ENCODE measurements at places on chromosomes 16 and 17.

DNA sequence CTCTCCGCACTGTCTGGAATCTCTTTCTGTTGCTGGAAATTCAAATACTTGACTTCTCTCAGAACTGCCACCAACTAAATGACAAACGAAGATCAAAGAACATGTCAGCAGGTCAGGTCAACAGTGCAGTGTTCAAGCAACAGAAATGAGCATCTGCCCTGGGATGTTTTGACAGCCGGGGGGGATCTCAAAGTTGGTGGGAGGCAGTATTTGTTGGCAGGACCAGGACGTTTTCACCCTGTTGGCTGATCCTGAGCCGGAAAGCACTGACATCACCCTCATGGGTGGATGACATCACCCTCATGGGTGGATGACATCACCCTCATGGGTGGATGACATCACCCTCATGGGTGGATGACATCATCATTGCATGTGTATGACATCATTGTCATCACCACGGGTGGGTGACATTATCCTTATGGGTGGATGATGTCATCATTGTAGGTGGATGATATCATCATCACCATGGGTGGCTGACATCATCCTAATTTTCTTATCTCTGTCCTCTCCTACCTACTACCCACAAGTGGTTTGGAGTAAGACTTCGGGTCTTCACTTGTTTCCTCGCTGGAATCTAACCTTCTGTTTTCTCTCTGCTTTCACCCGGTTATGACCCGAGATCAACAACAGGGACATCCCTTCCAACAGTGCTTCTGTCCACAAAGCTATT is 18.9 kb downstream of the DNAH17 start:
- H3K27ac ChIP-seq = no peak overlapping the region
- peaks cover 15% of the 10 kb centered on the region for H3K27me3 ChIP-seq
- H3K4me1 ChIP-seq = no peaks in the 10 kb centered on the region
- no peak overlapping the region for H3K4me3 ChIP-seq
- DNase-seq = no peak

- H3K36me3 ChIP-seq = no peaks in the 10 kb centered on the region
- H3K4me3 ChIP-seq = no peak overlapping the region
- peaks cover 10% of the 10 kb centered on the region for H3K27me3 ChIP-seq
- peaks cover 66% of the 10 kb centered on the region for H3K4me1 ChIP-seq
- H3K27ac ChIP-seq = no peak overlapping the region
These were observed 194.3 kb upstream of the RPL38 start for GRCh38 chr17:74009056-74009625.

- no peak overlapping the region for H3K4me3 ChIP-seq
- no peaks in the 10 kb centered on the region for H3K27me3 ChIP-seq
- peaks cover 71% of the 10 kb centered on the region for H3K36me3 ChIP-seq
- DNase-seq = no peak
- no peak overlapping the region for H3K27ac ChIP-seq
These were observed 20.9 kb downstream of the GAN start for GRCh38 chr16:81335669-81336068.

DNA sequence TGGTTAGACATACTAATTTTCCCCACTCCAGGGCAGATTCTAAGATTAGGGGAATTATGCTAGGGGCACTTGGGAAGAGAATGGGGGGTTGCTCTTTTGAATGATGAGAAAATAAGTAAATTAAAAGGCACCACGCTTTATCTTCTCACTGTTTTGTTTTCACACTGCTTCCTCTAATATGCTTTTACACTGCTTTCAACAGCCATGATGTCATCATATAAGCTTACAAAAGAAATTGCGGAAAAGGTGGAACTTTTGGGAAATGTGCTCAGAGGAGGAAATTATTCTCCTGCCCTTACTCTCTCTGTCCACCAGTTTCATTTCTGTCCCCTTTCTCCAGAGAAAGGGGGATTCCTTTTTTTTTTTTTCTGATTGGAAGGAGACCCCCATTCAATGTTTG is 308.2 kb downstream of the TOX3 start:
- H3K4me3 ChIP-seq = no peak overlapping the region
- H3K27me3 ChIP-seq = peaks cover 3% of the 10 kb centered on the region
- no peaks in the 10 kb centered on the region for H3K4me1 ChIP-seq
- H3K27ac ChIP-seq = no peak overlapping the region

DNA sequence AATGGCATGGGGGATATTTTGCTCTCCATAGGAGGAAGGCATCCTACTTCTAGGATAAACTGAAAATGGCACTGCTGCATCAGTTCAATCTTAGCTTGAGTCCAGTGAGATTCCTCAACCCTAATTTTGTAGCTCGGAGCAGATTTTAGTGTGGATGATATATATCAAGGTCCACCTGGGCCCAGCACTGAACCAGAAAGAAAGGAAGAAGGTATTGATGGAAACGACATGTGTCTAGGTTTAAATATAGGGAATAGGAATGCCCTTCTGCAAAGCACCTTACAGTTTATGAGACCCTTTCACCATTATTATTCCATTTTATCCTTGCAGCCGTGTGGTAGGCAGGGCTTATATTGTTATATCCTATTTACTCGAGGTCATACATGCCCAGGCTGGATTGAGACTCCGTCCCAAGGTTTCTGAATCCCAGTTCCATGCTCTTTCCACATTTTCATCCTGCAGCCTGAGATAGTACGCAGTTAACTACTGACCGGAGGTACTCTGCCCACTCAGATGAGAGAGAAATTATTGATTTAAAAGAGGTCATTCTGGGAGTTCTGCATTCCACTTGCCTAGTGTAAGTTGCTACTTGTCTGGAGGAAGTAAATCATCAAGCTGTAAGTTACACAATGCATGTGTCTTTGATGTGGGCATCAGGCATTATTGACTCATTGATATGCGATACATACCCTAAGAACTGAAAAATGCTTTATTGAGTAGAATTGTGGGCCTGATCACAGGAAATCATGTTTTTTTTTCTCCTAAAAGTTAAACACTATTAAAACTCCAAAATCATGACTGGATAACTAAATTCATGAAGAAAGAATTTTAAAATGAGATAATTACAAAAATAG is 10.1 kb downstream of the KRT39 start:
- H3K4me3 ChIP-seq = peak overlapping the region; percentile 3
- DNase-seq = no peak
- peaks cover 74% of the 10 kb centered on the region for H3K4me1 ChIP-seq

- no peak overlapping the region for H3K4me3 ChIP-seq
- no peaks in the 10 kb centered on the region for H3K36me3 ChIP-seq
- H3K27ac ChIP-seq = no peak overlapping the region
- peaks cover 7% of the 10 kb centered on the region for H3K27me3 ChIP-seq
These were observed 224.2 kb upstream of the WSCD1 start for GRCh38 chr17:5846001-5846400.

GRCh38 chr16:10383626-10384025 is 2.2 kb upstream of the ATF7IP2 start:
- DNase-seq = no peak
- peaks cover 7% of the 10 kb centered on the region for H3K27me3 ChIP-seq
- H3K27ac ChIP-seq = no peak overlapping the region
- peaks cover 18% of the 10 kb centered on the region for H3K36me3 ChIP-seq
- peaks cover 19% of the 10 kb centered on the region for H3K4me1 ChIP-seq
- no peak overlapping the region for H3K4me3 ChIP-seq

DNA sequence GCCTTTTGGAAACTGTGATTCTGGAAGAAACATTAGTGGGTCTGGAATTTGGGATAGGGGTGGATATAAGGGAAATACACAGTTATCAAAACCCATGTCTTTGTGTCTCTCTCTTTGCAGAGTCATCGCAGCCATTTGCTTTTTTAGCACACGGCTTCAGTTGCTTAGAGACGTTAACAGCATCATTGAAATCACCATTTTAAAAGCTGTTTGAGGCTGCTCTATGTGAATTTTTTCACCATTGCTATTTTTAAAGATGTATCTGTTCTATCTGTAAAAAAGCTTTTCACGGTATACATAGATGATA is 47.3 kb downstream of the OMG start:
- DNase-seq = no peak
- peaks cover 12% of the 10 kb centered on the region for H3K4me1 ChIP-seq
- H3K4me3 ChIP-seq = no peak overlapping the region
- H3K36me3 ChIP-seq = peaks cover 46% of the 10 kb centered on the region

GRCh38 chr17:4073983-4074830 is 68.6 kb downstream of the ZZEF1 start:
- no peak overlapping the region for H3K27ac ChIP-seq
- no peak overlapping the region for H3K4me3 ChIP-seq
- DNase-seq = no peak
- peaks cover 52% of the 10 kb centered on the region for H3K36me3 ChIP-seq
- H3K4me1 ChIP-seq = peaks cover 12% of the 10 kb centered on the region

DNA sequence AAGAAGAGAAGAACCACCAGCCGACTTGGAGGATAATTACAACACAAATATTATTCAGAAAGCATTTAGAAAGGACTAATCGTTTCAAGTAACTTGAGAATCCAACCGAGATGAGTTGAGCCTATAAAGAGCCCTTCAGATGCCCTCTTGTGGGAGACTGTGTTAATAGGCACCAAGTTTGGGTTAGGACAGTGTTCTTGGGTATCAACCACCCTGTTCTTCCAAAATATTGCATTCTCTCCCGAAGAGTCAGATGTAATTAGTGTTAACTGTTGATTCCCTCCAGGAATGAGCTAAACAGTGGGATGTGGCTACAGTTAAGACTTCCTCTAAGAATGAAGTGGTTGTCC is 87.8 kb upstream of the NOL11 start:
- no peak for DNase-seq
- H3K4me3 ChIP-seq = no peak overlapping the region
- H3K4me1 ChIP-seq = peaks cover 35% of the 10 kb centered on the region
- no peak overlapping the region for H3K27ac ChIP-seq

DNA sequence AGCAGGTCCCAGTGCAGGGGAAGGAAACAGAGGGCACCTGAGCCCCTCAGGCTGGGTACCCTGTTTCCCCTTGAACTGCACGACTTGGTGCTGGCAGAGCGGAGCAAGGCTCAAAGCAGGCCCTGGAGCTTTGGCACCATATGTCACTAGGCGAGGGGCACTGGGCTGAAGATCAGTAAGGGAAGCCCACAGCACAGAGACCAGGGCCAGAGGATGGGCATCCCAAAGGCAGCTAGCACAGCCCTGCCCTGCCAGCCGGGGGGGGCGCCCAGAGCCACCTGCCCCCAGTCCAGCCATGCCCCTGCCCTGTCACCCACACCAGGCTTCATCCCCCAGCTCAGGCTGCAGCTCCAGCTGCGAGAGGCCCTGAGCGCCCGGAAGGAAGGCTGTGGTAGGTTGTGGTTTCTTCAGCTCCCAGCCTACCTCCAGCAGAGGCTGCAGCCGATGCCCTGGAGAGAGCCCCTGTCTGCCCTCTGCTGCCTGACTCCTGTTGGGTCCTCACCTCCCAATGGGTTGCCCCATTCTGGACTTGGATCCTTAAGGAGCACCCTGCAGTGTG is 10.9 kb downstream of the NHERF1 start:
- H3K36me3 ChIP-seq = no peaks in the 10 kb centered on the region
- no peak overlapping the region for H3K4me3 ChIP-seq
- no peak for DNase-seq
- H3K4me1 ChIP-seq = peaks cover 86% of the 10 kb centered on the region
- peak overlapping the region; percentile 66 for H3K27ac ChIP-seq

DNA sequence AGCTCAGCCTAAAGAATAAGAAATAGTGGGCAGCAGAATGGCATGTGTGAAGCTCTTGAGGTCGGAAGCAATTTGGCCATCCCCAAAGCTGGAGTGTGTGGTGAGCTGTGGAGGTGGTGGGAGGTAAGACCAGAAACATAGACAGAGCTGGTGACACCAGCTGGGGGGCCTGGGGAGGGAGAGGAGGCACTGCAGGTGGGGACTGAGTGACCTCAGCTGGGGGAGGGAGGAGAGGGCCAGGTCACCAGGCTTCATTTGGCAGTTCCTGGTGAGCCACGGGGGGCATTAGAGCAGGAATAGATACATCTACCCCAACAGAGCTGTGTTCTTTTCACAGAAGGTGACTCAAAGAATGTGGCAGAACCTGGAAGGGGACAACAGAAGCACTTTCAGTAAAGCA is 31.9 kb downstream of the WFDC1 start:
- peaks cover 16% of the 10 kb centered on the region for H3K27me3 ChIP-seq
- H3K27ac ChIP-seq = no peak overlapping the region
- DNase-seq = no peak

DNA sequence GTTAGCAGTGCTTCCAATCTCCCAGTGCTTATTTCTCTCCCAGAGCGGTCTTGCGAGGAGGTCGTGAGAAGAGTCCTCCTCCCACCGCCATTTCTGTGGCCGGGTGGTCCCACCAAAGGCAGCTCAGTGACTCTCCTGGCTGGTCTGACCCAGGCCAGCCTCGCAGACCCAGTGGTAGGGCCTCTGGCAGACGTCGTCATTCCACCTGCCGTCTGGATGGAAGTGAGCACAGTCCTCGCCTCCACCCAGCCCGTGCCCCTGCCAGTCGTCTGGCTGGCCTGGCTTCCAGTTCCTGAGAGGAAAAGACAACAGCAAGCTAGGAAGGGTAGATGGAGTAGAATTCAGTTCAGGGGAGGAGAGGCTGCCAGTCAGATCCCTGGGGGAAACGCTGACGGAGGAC is 5.1 kb downstream of the CLEC10A start:
- no peak overlapping the region for H3K27ac ChIP-seq
- H3K36me3 ChIP-seq = no peaks in the 10 kb centered on the region
- H3K27me3 ChIP-seq = peaks cover 8% of the 10 kb centered on the region
- no peak for DNase-seq
- H3K4me1 ChIP-seq = peaks cover 9% of the 10 kb centered on the region
- no peak overlapping the region for H3K4me3 ChIP-seq

- no peak overlapping the region for H3K27ac ChIP-seq
- H3K4me3 ChIP-seq = no peak overlapping the region
- peaks cover 47% of the 10 kb centered on the region for H3K36me3 ChIP-seq
- H3K4me1 ChIP-seq = peaks cover 5% of the 10 kb centered on the region
These were observed 16.4 kb downstream of the DHODH start for GRCh38 chr16:72024862-72025382.

DNA sequence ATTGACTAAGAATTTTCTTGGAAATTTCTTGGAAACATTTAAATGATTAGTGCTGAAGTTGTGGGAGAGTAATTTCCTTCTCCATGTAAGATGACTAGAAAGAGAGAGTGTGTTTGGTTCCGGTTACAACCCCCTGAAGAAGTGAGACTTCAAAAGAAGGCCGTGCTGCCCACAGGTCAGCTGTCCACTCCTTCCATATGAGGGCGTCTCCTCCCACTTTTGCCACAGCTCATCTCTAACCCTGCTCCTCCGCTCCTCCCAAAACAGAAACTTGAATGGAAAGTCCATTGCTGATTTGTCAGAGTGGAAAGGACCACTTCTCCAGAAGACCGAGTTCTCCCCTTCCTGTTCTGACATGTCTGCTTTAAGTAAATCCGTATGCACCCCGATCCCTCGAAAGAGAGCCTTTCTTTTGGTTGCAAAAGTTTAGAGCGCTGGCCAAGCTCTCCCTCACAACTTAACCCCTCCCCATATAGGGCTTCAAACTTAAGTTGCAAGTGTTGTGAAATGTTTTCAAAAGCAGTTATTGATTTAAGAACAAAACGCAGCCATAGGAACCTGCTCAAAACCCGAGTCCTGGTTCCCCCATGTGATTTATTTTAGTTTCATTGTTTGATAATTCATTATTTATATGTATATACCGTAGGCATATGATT is 129.5 kb downstream of the SOCS1 start:
- peak overlapping the region; percentile 55 for H3K27ac ChIP-seq
- no peak for DNase-seq
- no peak overlapping the region for H3K4me3 ChIP-seq
- H3K36me3 ChIP-seq = peaks cover 32% of the 10 kb centered on the region
- H3K4me1 ChIP-seq = peaks cover 68% of the 10 kb centered on the region
- no peaks in the 10 kb centered on the region for H3K27me3 ChIP-seq
